PC-9 (cell line): ENCODE measurements at places on chromosomes 12 and 14. TPM values are rescaled to one million over a fixed set of nuclear protein-coding genes. Genes with fewer than 3 reads are reported as not detected.

The CEP128 gene
- 24.2 and 29.3 TPM in 2 replicates for total RNA-seq

DNA sequence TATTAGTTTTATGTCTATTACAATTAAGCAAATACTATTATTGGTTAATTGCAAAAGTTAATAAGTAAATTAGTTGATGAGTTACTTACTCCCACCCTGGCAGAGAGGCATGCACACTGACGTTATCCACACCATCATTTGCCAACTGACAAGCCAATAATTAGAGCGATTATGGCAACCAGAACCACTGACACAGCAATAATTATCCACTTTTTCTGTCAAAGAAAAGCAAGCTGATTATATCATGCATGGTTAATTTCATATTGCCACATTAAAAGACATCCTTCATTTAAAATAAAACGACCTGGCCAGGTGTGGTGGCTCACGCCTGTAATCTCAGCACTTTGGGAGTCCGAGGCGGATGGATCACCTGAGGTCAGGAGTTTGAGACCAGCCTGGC, 43.1 kb downstream of the STX2 start:
- no peaks in the 10 kb centered on the region for H3K36me3 ChIP-seq
- no peaks in the 10 kb centered on the region for H3K4me1 ChIP-seq
- H3K27ac ChIP-seq = no peak overlapping the region

The HOXC6 gene
- total RNA-seq = 4.1 and 5.7 TPM in 2 replicates

GRCh38 chr14:74765721-74766120, 2.6 kb downstream of the YLPM1 start:
- H3K36me3 ChIP-seq = peaks cover 38% of the 10 kb centered on the region
- no peaks in the 10 kb centered on the region for H3K27me3 ChIP-seq
- no peak overlapping the region for H3K27ac ChIP-seq
- peak overlapping the region; percentile 80 for H3K4me3 ChIP-seq

The GRIP1 gene
- 16.0 and 27.1 TPM in 2 replicates for total RNA-seq

GRCh38 chr12:102992720-102993119, 35.2 kb downstream of the ASCL1 start:
- DNase-seq = no peak
- H3K27ac ChIP-seq = no peak overlapping the region
- no peaks in the 10 kb centered on the region for H3K4me1 ChIP-seq
- no peaks in the 10 kb centered on the region for H3K36me3 ChIP-seq

DNA sequence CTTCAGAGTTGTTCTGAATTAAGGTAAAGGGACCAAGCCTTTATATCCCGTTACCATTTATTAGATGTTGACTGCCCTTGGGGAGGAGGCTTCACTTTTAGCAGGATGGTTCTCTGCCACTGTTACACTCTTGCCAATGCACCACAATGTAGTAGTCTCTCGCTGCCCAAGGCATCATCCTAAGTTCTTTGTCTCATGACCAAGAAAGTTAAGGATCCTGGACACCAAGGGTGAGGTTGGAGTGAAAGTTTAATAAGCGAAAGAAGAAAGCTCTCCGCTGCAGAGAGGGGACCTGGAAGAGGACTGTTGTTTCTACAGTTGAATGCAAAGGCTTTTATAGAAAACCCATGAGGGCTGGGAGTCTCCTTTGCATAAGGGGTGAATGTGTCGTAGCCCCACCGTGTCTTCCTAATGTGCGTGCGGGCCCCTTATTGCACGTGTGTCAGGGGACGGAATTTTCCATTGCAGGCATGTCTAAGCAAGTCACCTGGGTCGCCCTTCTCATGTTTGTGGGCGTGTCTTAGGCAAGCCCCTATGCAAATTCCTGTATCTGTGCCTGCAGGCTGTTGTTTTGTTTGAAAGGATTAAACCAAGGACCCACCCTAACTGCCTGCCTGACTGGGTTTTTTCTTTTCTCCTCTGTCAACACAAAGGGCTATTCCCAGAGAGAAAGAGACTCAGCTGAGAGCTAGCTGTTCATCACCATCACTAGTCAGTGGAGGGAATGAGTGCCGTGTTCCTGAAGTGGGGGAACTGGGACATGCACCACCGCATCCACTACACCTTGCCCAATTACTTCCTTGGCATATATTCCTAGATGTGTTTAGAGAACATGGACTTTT, 17.6 kb upstream of the RNASE1 start:
- H3K4me1 ChIP-seq = no peaks in the 10 kb centered on the region
- H3K4me3 ChIP-seq = no peak overlapping the region
- no peaks in the 10 kb centered on the region for H3K27me3 ChIP-seq
- no peak overlapping the region for H3K27ac ChIP-seq
- H3K36me3 ChIP-seq = no peaks in the 10 kb centered on the region
- DNase-seq = no peak

DNA sequence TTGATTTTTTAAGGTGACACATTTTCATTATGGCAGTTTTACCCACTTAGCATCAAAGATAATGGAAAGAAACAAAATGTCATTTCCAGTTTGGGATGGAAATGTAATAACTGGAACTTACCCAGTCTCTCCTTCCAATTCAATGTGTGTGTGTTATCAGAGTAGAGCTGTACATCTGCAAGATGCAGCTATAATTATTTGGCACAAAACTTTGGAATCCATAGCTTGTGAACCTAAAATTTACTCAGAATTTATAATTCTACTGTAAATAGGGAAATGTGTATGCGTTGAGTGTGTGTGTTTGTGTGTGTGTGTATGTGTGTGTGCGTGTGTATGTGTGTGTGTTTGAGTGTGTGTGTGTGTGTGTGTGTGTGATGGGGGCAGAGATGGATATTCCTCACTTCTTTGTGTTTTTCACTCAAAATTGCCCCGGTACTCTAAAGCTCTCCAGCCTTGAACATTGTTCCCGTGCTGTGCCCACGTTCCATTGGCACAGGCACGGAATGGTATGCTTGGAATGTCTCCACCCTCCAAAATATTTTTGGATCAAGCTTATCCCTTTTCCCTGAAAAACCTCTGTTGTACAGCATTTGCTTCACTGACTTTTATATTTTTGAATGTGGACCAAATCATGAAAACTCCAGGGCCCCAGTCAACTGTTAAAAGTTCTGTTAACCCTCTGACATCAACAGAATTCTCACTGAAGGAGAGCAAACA, 150.2 kb upstream of the BMP4 start:
- peaks cover 57% of the 10 kb centered on the region for H3K4me1 ChIP-seq
- H3K36me3 ChIP-seq = no peaks in the 10 kb centered on the region
- peak; percentile 54 for DNase-seq
- peak overlapping the region; percentile 59 for H3K27ac ChIP-seq
- no peaks in the 10 kb centered on the region for H3K27me3 ChIP-seq

DNA sequence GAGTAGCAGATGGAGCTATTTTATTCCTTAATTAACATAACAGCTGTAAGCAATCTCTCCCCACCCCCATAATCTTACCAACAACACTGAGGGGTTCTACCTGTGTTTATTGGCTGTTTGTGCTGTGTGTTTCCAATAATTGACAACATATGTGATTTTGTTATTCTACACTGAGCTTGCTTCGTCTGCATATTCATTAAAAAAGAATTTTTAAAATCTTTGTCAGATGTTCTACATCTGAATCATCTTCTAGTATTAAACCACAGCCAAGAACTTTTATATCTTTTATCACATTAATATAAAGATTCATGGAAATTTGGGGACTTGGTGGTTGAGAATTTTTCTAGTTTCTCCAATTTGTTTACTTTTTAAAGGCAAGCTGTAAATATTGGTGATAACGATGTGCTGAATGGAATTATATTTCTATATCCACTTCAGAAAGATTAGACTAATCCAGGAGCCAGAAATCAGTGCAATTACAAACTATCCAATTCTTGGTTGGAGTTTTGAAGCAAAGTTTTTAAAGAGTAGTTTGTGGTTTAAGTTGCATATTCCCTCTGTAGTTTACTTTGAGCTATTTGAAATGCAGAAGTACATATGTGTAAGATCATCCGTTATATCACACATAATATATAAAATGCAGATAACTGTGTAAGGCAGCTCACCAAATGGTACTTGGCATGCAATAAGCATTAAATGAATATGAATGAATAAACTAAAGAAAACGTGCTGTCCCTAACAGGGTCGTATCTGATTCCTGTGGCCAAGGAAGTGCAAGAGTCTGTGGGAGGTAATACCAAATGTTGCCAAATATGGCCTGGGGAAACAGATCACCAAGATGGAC, 206.9 kb downstream of the PELI2 start:
- H3K27me3 ChIP-seq = no peaks in the 10 kb centered on the region
- H3K4me3 ChIP-seq = no peak overlapping the region
- no peaks in the 10 kb centered on the region for H3K36me3 ChIP-seq
- H3K27ac ChIP-seq = no peak overlapping the region

GRCh38 chr14:30221546-30221945, 293.9 kb upstream of the PRKD1 start:
- no peak overlapping the region for H3K27ac ChIP-seq
- peaks cover 37% of the 10 kb centered on the region for H3K4me1 ChIP-seq
- H3K36me3 ChIP-seq = no peaks in the 10 kb centered on the region
- no peak overlapping the region for H3K4me3 ChIP-seq
- no peak for DNase-seq
- H3K27me3 ChIP-seq = no peaks in the 10 kb centered on the region

DNA sequence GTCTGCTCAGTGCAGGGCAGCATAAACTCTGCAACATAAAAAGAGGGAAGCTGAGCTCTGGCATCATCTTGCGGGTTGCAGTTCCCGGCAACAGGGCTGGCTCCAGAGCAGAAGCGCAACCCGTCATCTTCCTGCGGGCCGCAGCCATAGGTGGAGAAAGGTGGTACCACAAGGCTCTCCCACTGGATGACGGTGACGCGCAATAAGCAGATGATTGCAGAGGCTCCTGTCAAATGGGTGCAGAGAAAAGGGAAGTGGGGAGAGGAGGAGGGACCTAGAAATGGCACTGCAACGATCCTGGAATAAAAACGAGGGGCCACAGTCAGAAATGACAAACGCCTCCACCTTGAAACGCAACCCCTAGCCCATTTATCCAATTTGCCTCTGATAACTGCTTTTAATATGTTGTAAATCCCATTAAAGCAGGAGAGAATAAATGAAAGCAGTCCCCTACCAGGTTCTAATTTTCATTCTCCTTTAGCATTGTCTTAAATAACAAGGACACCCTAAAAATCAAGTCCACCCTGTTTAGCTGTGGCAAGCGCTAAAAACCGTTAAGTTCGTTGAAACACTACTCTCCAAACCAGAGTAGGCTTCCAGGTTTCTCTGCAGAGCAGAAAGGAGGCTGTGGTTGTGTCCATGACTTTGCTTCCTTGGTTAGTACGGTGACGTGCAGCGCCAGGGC, 30.9 kb upstream of the TUBA1C start:
- H3K27me3 ChIP-seq = no peaks in the 10 kb centered on the region
- DNase-seq = no peak
- no peak overlapping the region for H3K27ac ChIP-seq
- no peaks in the 10 kb centered on the region for H3K36me3 ChIP-seq

- H3K4me3 ChIP-seq = no peak overlapping the region
- H3K36me3 ChIP-seq = no peaks in the 10 kb centered on the region
- H3K4me1 ChIP-seq = no peaks in the 10 kb centered on the region
- peaks cover 68% of the 10 kb centered on the region for H3K27me3 ChIP-seq
These were observed 33.0 kb downstream of the IQSEC3 start for GRCh38 chr12:99605-100004.

The PZP gene
- total RNA-seq = not detected in 2 replicates

DNA sequence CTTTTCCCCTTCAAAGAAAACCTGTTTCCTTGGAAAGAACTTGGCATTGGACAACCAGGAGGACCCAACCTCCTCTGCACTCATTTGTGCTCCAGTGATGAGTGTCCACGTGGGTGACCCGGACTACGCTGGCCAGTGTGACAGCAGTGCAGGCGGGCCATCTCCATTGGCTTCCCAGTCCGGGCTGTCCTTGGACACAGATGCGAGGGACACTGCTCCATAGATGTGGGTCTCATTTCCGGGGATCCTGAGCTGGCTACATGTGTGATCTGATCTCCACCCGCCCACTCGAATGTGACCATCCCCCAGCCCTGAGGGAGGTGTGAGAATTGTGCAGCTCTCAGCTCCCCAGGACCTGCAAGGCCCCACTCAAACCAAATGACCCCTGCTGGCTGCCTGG, 836.6 kb upstream of the TMEM132C start:
- H3K36me3 ChIP-seq = no peaks in the 10 kb centered on the region
- no peak overlapping the region for H3K4me3 ChIP-seq
- peaks cover 22% of the 10 kb centered on the region; the same call in 1 of the 2 replicates for H3K27me3 ChIP-seq
- no peak for DNase-seq

The SMCO3 gene
- not detected in 2 replicates for total RNA-seq

DNA sequence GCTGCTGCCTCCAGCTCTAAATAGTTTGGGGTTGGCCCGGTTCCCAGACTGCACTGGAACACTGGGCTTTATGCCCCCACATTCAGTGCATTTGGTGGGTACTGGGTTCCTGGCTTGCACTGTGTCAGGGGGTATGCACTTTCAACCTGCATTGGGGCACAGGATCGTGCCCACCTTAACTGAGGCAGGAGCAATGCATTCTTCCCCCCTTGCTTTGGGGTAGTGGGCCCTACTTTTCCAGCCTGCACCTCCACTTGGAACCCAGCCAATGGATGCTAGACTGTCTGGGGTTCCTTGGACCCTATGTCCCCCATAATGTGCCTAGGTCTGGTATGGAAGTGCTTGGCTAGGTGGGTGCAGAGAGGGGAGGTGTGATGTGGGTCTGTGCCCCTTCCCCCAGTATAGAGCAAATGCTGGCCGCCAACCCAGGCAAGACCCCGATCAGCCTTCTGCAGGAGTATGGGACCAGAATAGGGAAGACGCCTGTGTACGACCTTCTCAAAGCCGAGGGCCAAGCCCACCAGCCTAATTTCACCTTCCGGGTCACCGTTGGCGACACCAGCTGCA, 615 bp downstream of the TARBP2 start:
- peak overlapping the region; percentile 77 for H3K4me3 ChIP-seq
- no peaks in the 10 kb centered on the region for H3K36me3 ChIP-seq
- H3K4me1 ChIP-seq = peaks cover 11% of the 10 kb centered on the region
- H3K27me3 ChIP-seq = no peaks in the 10 kb centered on the region
- H3K27ac ChIP-seq = peak overlapping the region; percentile 75

- H3K36me3 ChIP-seq = no peaks in the 10 kb centered on the region
- no peak for DNase-seq
- H3K4me3 ChIP-seq = no peak overlapping the region
- H3K27me3 ChIP-seq = no peaks in the 10 kb centered on the region
These were observed 133.7 kb downstream of the KLHL28 start for GRCh38 chr14:44828023-44828422.

GRCh38 chr12:130818635-130819576, 20.1 kb downstream of the STX2 start:
- no peaks in the 10 kb centered on the region for H3K4me1 ChIP-seq
- peak overlapping the region; percentile 58 for H3K4me3 ChIP-seq
- H3K27me3 ChIP-seq = no peaks in the 10 kb centered on the region
- no peak for DNase-seq
- H3K36me3 ChIP-seq = no peaks in the 10 kb centered on the region

DNA sequence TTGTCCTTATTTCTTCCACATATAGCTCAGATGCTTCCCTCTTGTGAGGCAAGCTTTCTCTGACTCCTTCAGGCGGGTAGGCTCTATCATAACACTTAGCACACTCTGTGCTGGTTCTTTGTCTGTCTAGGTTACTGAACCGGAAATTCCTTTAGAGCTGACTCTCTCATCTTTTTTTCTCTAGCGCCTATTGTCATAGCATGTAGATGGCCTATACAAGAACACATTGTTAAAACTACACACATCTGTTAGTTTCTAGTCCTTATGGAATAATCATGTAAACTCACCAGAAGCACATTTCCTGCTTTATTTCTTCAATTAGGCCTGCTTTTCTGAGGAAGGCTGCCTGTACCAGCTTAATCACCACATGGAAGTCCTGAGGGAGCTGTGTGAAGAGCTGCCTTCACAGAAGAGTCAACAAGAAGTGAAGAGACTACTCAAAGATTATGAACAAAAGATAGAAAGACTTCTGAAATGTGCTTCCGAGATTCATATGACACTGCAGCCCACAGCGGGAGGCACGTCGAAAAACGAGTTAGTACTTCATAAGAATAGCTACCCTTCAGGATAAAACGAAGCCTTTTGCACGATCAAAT, 143.9 kb downstream of the SYNE2 start:
- H3K4me1 ChIP-seq = no peaks in the 10 kb centered on the region
- no peaks in the 10 kb centered on the region for H3K27me3 ChIP-seq
- DNase-seq = no peak
- H3K27ac ChIP-seq = no peak overlapping the region
- H3K4me3 ChIP-seq = no peak overlapping the region
